ENCODE measurements at places on chromosomes 7 and 10. TPM values are rescaled to one million over a fixed set of nuclear protein-coding genes. Genes with fewer than 3 reads are reported as not detected.
A peak's percentile ranks its signal among the peaks of the same experiment; 100 is the strongest.

DNA sequence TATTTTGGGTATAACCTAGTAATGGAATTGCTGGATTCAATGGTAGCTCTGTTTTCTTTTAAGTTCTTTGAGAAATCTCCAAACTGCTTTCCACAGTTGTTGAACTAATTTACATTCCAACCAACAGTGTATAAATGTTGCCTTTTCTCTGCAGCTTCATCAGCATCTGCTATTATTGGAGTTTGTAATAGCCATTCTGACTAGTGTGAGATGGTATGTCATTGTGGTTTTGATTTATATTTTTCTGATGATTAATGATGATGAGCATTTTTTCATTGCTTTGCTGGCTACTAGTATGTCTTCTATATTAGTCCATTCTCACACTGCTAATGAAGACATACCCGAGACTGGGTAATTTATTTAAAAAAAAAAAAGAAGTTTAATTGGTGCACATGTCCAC lies 248.6 kb upstream of the MAGI2 start:
- H3K27me3 ChIP-seq: no peaks in the 10 kb centered on the region
- no peak for DNase-seq
- H3K27ac ChIP-seq: no peak overlapping the region
- H3K4me1 ChIP-seq: no peaks in the 10 kb centered on the region

DNA sequence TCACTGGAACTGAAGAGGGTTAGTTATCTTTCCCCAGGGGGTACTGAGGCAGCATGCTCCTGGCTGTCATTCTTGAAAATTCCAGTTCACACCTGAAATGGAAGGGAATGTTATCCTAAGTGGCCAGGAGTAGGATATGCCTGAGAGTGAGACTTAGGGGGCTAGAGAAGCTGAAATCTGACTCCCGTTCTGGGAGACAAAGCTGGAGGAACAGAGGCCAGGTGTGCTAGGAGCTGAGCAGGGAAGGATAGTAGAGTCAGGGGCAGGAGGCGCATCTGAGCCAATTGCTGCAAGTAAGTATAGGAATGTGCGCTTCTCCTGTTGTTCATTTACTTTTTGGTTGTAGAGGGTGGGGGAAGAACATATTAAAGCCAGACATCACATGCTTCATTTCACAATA lies 58.1 kb upstream of the KIAA1217 start:
- no peaks in the 10 kb centered on the region for H3K4me1 ChIP-seq
- no peaks in the 10 kb centered on the region for H3K27me3 ChIP-seq
- no peak overlapping the region for H3K27ac ChIP-seq
- H3K36me3 ChIP-seq: no peaks in the 10 kb centered on the region
- H3K4me3 ChIP-seq: no peak overlapping the region

DNA sequence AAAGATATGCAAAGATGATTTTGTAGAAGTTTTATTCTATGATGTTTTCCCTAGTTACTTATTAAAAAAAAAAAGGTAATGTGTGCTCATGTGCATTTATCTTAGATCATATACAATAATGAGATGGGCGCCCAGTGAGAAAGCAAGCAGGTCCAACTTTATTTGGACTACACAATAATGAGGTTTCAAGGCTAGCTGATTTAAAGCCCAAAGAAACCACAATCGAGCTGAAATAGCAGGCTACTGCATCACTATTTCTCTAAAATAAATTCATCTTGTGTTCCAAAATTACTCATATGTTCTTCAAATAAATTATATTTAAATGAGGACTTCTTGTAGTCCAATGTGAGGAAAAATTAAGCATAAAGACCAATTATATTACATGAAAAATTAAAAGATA lies 110.1 kb downstream of the JMJD1C start:
- no peaks in the 10 kb centered on the region for H3K4me1 ChIP-seq
- no peaks in the 10 kb centered on the region for H3K27me3 ChIP-seq
- H3K27ac ChIP-seq: no peak overlapping the region
- no peaks in the 10 kb centered on the region for H3K36me3 ChIP-seq

The STAM gene
- total RNA-seq: 35.4 TPM

- no peaks in the 10 kb centered on the region for H3K36me3 ChIP-seq
- H3K4me1 ChIP-seq: no peaks in the 10 kb centered on the region
- H3K4me3 ChIP-seq: no peak overlapping the region
- no peaks in the 10 kb centered on the region for H3K27me3 ChIP-seq
- no peak overlapping the region for H3K27ac ChIP-seq
- DNase-seq: no peak
Measured at GRCh38 chr7:75756991-75757676, 14.9 kb downstream of the CCL26 start.

DNA sequence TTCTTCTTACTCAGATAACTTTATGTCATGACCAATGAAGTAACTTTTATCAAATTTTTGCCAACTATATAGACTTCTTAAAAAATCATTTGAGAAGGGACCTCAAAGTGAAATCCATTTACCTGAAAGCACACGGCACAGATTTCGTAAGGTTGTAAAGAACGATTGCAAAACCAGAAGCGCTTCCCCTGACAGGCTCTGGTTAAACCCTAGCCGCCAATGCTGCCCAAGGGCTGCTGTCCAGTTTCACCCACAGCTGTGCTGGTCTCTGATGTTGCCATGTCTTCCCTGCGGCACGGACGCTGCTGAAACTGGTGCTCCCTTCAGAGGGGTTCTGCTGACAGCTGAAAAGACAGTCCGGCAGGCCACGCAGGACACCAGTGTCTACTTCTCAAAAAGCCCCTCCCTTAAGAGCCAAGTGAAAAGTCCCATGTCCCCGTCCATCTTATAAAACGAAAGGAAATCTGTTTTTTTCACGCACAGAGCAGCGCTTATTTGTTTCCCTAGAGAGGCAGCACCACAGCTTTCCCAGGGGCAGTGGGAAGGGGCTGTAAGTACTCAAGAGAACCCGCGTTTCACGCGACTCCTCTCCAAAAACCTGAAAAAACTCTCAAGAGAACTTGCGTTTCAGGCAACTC lies 32.5 kb downstream of the GNA12 start:
- no peaks in the 10 kb centered on the region for H3K27me3 ChIP-seq
- no peaks in the 10 kb centered on the region for H3K36me3 ChIP-seq
- H3K4me3 ChIP-seq: peak overlapping the region; percentile 33

The SLC26A5 gene
- 1.9 TPM for total RNA-seq

DNA sequence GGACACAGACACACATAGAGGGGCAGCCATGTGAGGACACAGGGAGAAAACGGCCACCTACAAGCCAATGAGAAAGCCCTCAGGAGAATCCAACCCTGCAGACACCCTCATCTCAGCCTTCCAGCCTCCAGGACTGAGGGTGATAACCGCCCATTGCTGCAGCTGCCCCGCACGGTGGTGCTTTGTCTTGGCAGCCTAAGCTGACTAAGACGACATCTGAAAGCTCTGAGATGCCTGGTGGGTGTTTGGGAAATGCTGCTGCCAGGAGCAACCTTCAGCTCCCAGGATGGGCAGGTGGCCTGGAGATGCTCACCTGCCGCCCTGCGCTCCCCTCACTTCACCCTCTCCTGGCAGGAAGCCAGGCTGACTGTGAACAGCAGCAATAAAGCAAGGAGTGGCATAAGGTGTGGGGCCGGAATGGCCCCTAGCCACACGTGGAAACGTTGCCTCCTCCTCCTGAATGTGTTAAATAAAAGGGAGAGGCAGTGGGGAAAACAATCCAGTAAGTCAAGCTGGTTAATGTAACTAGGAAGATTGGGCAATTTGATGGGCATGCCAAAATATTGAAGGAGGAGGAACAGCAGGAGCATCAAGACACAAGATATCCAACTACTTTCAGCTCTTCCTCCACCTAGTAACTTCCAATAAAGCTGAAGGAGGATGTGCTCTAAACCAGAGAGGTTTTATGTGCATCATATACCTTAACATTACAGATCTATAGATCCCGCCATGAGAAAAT lies 121.5 kb downstream of the TNS3 start:
- H3K4me1 ChIP-seq: peaks cover 37% of the 10 kb centered on the region
- H3K36me3 ChIP-seq: no peaks in the 10 kb centered on the region
- no peak overlapping the region for H3K27ac ChIP-seq
- peak; percentile 52 for DNase-seq
- no peak overlapping the region for H3K4me3 ChIP-seq

- H3K4me3 ChIP-seq: no peak overlapping the region
- DNase-seq: no peak
- no peaks in the 10 kb centered on the region for H3K36me3 ChIP-seq
- H3K27ac ChIP-seq: no peak overlapping the region
- no peaks in the 10 kb centered on the region for H3K27me3 ChIP-seq
Measured at GRCh38 chr10:34864149-34865067, 49.3 kb upstream of the PARD3 start.

DNA sequence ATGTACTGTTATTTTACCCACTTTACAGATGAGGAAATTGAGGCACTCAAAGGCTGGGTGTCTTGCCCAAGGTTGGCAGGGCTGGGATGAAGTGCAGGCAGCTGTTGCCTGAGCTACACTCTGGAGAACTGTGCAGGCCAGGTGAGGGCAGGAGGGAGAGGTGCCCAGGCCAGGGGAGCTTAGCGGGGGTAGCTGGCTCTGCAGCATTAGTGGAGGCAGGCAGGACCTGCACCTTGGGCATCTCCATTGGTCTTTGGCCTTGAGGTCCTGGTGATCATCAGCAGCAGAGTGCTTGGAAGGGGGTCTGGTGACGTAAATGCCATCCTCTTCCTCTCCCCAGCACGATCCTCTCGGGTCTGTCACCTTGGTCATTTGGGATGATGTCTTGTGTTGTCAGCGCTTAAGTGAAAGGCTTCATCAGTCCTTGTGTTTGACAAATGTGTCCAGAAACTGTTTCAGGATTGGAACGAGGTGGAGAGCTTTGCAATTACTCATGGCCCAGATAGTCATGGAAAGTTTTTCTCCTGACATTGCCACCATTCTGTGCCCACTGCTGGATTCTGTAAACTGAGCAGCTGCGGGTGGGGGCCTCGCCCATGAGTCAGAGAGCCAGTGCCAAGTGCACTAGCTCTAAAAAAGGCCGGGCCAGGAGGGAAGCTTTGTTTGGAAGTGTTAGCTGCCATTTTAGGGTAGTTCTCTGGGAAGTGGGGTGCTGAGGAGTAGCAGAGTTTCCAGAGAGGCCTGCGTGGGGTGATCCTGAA lies 47.6 kb downstream of the TSPAN15 start:
- H3K27me3 ChIP-seq: no peaks in the 10 kb centered on the region
- H3K36me3 ChIP-seq: no peaks in the 10 kb centered on the region
- no peaks in the 10 kb centered on the region for H3K4me1 ChIP-seq
- no peak overlapping the region for H3K27ac ChIP-seq
- H3K4me3 ChIP-seq: no peak overlapping the region

- H3K27me3 ChIP-seq: no peaks in the 10 kb centered on the region
- peaks cover 7% of the 10 kb centered on the region for H3K36me3 ChIP-seq
- no peak for DNase-seq
- H3K4me1 ChIP-seq: peaks cover 5% of the 10 kb centered on the region
- no peak overlapping the region for H3K27ac ChIP-seq
Measured at GRCh38 chr7:1019789-1020610, 24.3 kb upstream of the GPR146 start.

- DNase-seq: no peak
- H3K4me1 ChIP-seq: peaks cover 28% of the 10 kb centered on the region
- H3K27me3 ChIP-seq: no peaks in the 10 kb centered on the region
- no peaks in the 10 kb centered on the region for H3K36me3 ChIP-seq
- peak overlapping the region; percentile 73 for H3K27ac ChIP-seq
- no peak overlapping the region for H3K4me3 ChIP-seq
Measured at GRCh38 chr7:22576612-22577469, 76.9 kb upstream of the STEAP1B start.

The C1QL3 gene
- total RNA-seq: not detected

DNA sequence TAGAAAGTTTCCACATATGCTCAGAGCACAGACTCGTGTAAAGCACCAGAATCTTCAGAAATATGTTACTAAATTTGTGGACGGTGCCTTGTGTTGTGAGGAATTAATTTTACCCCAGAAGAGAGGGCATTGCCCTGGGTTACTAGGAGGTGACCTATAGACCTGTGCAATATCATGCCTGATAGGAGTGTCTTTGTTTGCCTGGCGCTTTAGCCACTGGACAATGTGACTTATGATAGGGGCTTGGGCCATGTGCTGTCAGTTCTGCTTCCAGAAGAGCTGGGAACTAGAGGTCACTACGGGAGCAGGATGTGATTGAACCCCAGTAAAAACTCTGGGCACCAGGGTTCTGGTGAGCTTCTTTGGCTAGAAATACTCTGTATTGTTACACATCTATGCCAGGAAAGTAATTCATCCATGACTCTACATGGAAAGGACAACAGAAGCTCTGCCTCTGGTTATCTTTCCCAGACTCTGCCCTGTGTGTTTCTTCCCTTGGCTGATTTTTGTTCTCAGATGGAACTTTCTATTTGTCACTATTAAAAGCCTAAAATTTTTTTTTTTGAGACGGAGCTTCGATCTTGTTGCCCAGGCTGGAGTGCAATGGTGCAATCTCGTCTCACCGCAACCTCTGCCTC lies 75.5 kb downstream of the SIRT1 start:
- no peaks in the 10 kb centered on the region for H3K27me3 ChIP-seq
- H3K4me1 ChIP-seq: no peaks in the 10 kb centered on the region
- peaks cover 14% of the 10 kb centered on the region for H3K36me3 ChIP-seq

DNA sequence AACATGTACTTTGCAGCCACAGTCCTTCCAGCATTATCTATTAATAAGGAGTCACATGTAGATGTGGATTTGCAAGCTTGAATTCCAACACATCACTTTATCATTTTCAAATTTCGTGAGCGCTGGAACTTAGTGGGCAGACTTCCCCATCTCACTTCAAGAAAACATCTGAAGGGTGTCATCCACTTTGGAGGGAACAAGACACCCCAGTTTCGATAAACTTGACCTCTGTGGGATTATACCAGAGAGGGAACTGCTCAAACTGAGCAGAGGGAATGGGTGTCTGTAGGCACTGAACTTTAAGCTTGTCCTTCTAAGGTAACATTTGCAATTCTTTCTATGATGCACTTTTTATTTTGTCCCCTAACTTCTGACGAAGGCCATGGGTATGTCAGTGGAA lies 27.5 kb downstream of the ADRB1 start:
- H3K4me1 ChIP-seq: peaks cover 4% of the 10 kb centered on the region
- H3K27me3 ChIP-seq: no peaks in the 10 kb centered on the region
- DNase-seq: no peak

The ARL3 gene
- total RNA-seq: 7.5 TPM

The GLI3 gene
- total RNA-seq: 17.5 TPM

GRCh38 chr7:80450621-80451308 lies 61.1 kb downstream of the GNAT3 start:
- no peaks in the 10 kb centered on the region for H3K4me1 ChIP-seq
- no peaks in the 10 kb centered on the region for H3K36me3 ChIP-seq
- DNase-seq: no peak
- no peak overlapping the region for H3K27ac ChIP-seq
- no peaks in the 10 kb centered on the region for H3K27me3 ChIP-seq
- no peak overlapping the region for H3K4me3 ChIP-seq

The CPN1 gene
- total RNA-seq: not detected

DNA sequence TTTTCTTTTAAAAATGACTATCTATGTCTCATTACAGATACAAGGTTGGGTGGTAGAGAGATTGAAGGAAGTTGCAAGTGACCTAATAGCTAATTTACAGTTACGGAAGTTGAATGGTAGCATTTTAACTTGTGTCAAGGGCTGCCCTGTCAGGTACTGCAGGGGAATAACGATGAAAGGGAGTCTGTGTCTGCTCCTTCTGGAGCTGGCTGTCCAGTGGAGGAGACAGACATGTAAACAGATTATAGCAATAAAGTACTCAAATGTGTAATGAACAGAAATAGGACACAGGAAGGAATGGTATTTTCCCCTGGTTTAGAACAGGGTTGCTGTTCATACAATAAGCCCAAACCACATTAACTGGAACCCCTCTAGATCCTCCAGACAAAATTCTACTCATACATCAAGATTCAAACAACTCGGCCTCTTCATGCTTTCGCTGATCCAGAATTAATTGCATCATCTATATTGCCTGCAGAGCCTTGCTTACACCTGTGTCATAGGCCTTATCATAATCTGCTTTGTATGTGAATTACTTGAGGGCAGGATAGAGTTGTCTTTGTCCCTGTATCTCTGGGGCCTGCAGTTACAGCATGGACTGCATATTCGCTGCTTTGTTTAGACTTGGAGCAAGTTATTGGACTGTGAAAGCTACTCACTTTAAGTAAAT lies 42.8 kb downstream of the AUTS2 start:
- H3K36me3 ChIP-seq: no peaks in the 10 kb centered on the region
- no peaks in the 10 kb centered on the region for H3K27me3 ChIP-seq
- H3K4me3 ChIP-seq: no peak overlapping the region
- H3K27ac ChIP-seq: no peak overlapping the region

The ECHS1 gene
- total RNA-seq: 55.8 TPM

All from upper lobe of right lung (tissue), 1 donor.